Right lung (tissue), 10 donors: ENCODE measurements at places on chromosomes 16 and 17.

GRCh38 chr16:54628796-54629625, 301.7 kb upstream of the IRX5 start:
- DNase-seq = peak; percentile 60

DNA sequence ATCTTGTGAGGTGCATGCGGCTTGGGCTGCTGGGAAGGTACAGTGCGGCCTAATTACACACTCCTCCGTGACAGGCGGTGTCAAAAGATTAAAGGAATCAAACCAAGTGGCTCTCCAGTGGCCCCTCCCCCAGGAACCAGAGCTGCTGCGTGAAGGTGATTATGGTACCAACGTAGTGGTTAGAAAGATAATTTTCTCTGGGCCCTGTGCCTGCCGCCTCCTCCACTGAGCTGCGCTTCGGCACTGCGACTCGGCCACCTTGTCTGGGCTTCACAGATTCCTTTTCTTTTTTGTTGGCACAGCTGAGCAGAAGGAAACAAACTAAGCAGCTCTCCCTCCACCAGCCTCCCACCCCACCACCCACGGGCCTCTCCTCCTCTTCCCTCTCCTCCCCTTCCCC, 113.2 kb upstream of the SDK2 start:
- DNase-seq = no peak

DNA sequence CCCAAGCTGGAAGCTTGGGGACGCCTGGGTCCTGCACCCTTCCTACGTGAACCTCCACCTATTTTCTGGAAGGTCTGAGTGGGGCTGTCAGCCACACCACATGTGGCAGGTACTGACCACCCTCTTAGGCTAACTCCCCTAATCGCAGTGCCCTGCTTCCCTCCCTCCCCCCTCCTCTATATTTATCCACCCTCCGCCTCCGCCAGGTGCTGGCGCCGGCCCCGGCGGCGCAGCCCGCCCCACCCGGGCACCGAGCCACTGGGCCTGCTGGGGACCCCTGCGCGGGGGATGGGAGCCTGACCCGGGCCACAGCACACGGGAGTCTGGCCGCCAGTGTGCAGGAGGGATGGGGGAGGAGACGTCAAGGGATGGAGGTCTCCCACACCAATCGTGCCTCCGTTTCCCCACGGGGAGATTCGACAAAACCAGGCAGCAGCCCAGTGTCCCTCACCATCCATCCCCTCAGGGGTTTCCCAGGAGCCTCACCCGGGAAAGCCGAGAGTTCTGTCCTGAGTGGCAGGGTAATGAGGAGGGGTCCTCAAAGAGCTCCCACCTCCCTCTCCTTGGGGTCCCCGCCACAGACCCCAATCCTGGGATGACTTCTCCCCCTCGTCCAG, 1.3 kb downstream of the PLEKHH3 start:
- DNase-seq = no peak

DNA sequence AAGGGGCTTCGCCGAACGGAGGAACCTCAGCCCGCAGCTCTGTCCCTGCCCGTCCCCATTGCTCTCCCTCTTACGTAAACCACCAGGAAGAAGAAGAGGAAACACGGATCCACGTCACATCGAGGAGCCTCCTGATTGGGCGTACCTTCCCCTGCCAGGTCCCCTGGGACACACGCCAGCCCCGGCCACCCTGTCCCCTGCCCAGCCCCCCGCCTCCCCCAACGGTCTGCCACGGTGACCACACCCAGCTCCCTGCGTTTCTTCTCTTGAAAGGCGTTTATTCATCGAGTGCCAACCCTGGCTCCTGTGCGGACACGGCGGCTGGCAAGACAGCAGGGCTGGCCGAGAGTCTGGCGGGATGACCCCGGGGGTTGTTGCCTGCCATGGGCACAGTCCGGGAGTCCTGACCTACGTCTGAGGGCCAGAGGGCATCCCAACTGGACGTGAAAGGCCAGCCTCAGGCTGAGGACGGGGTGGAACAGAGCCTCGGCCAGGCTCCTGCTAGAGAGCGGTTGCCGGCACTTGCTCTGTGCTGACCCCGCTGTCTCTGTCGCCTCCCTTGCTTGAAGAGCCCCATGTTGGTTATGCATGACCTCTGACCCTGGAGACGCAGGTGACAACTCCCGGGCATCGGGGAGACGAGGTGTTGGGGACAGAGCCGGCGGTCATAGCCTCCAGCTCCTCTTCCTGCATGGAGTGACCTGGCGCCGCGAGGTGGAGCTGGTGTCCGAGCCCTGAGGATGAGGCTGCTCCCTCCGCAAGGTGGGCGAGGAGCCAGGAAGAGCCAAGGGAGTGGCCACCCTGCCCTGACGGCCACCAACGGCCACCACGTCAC, 40.5 kb upstream of the ACSF3 start:
- no peak for DNase-seq

DNA sequence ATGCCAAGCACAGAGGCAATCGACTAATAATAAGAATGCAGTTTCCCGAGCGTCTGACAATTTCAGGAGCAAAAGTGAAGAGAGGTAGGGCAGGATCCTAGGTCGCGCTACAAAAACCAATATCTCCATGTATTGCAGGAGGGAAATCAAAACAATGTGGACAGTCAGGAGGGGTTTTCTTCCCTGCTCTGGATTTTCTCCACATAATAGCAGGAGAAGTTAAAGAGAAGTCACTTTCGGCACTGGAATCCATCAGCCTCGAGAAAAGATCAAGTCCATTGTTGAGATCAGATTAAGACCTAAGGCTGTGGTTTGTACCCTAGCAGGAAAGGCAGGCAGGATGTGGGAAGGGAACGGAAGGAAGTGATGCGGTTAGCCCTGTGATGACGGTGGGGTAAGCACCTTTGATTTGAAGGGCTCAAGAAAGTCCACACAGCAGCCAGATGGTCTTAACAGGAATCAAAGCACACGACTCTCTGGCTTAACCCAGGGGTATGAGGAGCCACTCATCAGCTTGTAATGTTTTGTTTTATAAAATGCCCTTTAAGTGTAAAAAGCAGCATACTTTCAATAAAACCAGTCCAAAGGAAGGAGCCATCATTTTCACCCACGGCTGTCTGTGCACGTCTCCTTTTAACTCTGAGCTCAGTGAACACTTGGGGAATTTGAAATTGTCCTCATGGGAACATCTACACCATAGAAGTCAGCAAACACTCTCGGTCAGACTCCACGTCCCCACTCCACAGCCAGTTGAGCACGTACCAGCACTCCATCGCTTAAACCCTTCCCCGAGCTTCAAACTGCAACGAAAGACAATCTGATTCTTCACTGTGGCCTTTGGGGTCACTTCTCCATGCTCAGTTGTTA, 15.8 kb upstream of the AKTIP start:
- peak; percentile 21 for DNase-seq

DNA sequence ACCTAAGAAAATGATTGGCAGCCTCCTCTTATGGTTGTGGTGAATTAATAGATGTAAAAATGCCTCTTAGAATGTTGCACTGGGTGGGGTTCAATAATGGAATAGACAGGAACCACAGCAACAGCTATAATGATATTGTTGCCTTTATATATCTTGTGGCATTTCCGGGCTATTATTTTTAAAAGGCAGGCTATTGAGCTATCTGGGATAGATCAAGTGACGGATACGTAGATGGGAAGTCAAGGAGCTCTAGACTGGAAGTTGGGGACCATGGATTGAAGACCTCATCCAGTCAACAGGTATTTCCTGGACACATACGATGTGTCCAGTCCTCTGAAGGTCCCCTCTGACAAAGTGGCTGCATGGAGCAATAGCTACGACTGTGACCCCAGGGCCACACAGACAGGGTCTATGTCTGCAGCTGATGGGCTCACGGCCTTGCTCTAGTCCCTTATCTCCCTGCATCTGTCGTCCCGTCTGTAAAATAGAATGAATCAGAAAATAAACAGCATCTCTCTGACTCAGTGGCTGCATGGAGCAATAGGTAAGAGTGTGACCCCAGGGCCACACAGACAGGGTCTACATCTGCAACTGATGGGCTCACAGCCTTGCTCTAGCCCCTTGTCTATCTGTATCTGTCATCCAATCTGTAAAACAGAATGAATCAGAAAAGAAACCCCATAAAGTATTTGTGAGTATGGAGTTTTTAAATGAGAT, 117.7 kb upstream of the FOXF1 start:
- DNase-seq = no peak
